Activated naive CD8-positive, alpha-beta T cell treated with anti-CD3 and anti-CD28 coated beads for 36 hours (primary cell): ENCODE measurements at places on chromosomes 1 and 21. TPM values are rescaled to one million over a fixed set of nuclear protein-coding genes. Genes with fewer than 3 reads are reported as not detected.

- DNase-seq, result no peak
These were observed 140.2 kb upstream of the HOOK1 start for GRCh38 chr1:59674595-59674994.

DNA sequence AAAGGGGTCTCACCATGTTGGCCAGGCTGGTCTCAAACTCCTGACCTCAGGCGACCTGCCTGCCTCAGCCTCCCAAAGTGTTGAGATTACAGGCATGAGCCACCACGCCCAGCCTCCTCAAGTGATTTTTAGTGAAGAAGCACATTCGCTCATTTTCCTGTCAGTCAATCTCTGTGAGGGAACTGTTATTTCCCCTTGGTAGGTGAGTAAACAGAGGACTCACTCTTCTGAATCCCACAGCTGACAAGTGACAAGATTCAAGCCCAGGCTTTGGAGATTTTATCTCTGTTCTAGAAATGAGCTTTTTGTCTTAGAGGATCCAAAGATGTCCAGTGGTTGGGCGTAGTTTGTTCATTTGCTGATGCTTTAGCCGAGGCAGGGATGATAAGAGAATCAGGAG, 43.9 kb upstream of the TACSTD2 start:
- DNase-seq, result no peak

GRCh38 chr1:56968878-56969495, 3.2 kb upstream of the C8B start:
- no peak for DNase-seq

GRCh38 chr1:169479363-169480066, 6.2 kb downstream of the SLC19A2 start:
- no peak for DNase-seq

- DNase-seq, result no peak
These were observed 61.6 kb upstream of the ATP5PO start for GRCh38 chr21:33977017-33977720.

DNA sequence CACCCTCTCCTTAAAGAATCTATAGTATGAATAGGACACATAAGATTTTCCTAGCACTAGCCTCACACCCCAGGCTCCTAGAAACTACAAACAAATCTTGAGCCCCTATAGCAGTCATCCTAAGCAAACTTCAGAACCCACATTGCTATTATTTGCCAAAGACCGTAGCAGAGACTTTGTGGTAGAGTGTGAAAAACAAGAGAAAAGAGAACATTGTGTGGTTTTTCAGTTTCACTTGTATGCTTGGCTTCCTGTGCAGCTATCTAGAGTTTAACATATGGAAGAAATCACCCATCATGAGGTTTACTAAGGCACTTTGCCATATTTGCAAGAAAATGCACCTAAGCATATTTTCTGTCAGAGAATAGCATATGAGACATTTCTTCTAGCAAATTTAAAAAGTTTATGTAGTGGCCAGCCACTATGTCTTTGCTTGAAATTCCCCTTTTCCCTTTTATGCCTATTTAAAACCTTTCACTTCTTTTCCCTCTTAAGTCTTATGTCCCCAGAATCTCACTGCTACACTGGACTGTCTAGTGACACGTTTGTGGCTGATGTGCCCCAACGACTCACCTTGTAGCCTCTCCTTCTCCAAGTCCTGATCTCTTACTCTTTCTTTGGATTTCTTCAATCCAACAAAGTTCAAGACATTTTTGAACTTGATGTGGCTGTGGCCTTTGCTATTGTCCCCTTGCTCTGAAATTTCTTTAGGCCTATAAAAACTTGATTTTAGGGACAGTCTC, 25.6 kb downstream of the CCDC190 start:
- no peak for DNase-seq

DNA sequence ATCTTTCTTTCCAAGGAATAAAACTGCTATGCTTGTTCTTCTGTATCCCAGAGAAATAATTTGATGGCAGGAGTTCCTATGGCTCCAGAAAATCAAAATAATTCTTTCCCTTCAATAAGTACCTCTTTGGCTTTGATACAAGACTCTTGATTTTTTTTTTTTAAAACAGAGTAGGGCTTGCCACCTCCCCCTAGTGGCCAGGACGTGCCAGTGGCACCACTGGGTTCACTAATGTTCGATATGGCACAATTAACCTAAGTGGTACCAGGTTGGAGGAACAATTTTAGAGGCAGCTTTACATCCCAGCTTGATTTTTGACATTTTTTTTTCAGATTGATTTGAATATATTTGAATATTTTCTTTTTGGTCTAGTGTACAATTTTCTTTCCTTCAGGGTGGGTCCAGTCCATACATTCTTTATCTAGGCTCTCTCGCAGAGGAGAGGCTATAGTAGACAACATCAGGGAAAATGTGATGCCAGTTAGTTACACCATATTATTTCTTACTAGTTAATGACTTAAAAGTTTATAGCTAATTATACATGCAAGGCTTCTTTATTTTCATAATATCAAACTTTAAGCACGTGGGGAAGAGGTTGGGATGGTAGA, 330.9 kb downstream of the S1PR1 start:
- DNase-seq, result peak; percentile 35

GRCh38 chr1:78745111-78745510, 95.5 kb downstream of the IFI44 start:
- DNase-seq, result no peak

- no peak for DNase-seq
These were observed 64.8 kb downstream of the FAM163A start for GRCh38 chr1:179807691-179808485.

GRCh38 chr1:35111106-35111505, 31.9 kb downstream of the ZMYM1 start:
- no peak for DNase-seq

The AKNAD1 gene
- not detected for total RNA-seq

The HAO2 gene
- not detected for total RNA-seq

The ACTRT2 gene
- not detected for total RNA-seq

The OLIG2 gene
- total RNA-seq, result not detected

The SLAMF8 gene
- total RNA-seq, result 2.1 TPM

The AMY2A gene
- not detected for total RNA-seq

The SPRR2G gene
- total RNA-seq, result not detected

The ARTN gene
- 0.16 TPM for total RNA-seq
